ENCODE measurements at places on chromosomes 3 and 15. TPM values are rescaled to one million over a fixed set of nuclear protein-coding genes. Genes with fewer than 3 reads are reported as not detected.
A peak's percentile ranks its signal among the peaks of the same experiment; 100 is the strongest.

ALDH1L1 gene
- total RNA-seq, result 15.9 TPM

DNA sequence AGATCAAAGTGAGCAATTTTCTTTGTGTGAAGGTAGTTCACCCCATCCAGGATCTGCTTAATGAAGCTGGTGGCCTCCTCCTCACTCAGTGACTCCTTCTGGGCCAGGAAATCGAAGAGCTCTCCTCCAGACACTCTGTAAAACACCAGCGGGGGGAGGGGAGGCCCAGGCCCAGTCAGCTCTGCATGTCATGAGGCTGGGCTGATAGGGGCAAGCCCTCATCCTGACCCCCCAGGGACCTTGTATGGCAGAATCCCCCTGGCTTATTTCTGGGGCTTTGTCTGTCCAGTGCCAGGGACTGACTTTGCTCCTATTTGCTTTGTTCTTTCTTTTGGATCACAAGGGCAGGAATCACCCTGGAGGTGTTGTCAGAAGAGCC lies 74.9 kb downstream of the DAPK2 start:
- DNase-seq, result no peak
- peak overlapping the region; percentile 93 for H3K27ac ChIP-seq
- H3K36me3 ChIP-seq, result no peaks in the 10 kb centered on the region
- no peak overlapping the region for H3K4me3 ChIP-seq
- H3K27me3 ChIP-seq, result no peaks in the 10 kb centered on the region
- H3K4me1 ChIP-seq, result peaks cover 28% of the 10 kb centered on the region

GRCh38 chr3:103410231-103410630 lies 975.4 kb downstream of the ZPLD1 start:
- no peaks in the 10 kb centered on the region for H3K36me3 ChIP-seq
- no peaks in the 10 kb centered on the region for H3K4me1 ChIP-seq
- no peak for DNase-seq
- H3K27me3 ChIP-seq, result no peaks in the 10 kb centered on the region
- H3K4me3 ChIP-seq, result no peak overlapping the region

- no peaks in the 10 kb centered on the region for H3K27me3 ChIP-seq
- H3K36me3 ChIP-seq, result no peaks in the 10 kb centered on the region
- no peaks in the 10 kb centered on the region for H3K4me1 ChIP-seq
- DNase-seq, result no peak
- no peak within 1 kb of the TSS for H3K27ac ChIP-seq
These were observed at the start of gene PRR23C for GRCh38 chr3:139044366-139045210. Gene PRR23C, minus strand, starts transcription at chr3:139044892. Its CDS starts 272 bp downstream, at chr3:139044620.

DNA sequence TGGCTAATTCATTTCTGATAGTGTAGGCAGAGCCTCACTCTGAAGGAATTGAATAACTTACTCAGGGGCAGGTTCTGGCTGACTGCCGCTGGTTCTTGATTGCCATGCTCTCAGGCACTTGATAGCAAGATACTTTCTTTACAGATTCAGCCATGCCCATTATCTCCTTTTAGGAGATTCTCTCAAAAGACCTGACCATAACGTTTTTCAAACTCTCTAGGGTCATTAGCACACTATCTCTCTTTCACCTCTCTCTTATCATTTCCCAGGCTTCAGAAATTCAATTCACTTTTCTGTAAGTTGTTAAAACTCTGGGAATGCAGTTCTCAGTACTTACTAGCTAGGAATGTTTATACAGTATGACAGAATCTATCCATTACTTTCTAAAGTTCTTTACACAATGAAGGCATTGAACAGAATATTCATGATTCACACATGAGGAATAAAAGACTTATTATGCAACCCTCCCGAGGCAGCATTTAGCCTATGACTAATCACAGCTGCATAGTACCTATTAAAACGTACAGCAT lies 850.3 kb upstream of the CADM2 start:
- no peak overlapping the region for H3K27ac ChIP-seq
- DNase-seq, result no peak

- DNase-seq, result no peak
- no peaks in the 10 kb centered on the region for H3K27me3 ChIP-seq
- H3K27ac ChIP-seq, result no peak overlapping the region
- H3K4me3 ChIP-seq, result no peak overlapping the region
These were observed 10.4 kb upstream of the FMN1 start for GRCh38 chr15:33204926-33205325.

MAPK6 gene
- total RNA-seq, result 123 TPM

TERC gene
- 216 TPM for total RNA-seq
